ENCODE measurements at places on chromosomes 3 and 15.

DNA sequence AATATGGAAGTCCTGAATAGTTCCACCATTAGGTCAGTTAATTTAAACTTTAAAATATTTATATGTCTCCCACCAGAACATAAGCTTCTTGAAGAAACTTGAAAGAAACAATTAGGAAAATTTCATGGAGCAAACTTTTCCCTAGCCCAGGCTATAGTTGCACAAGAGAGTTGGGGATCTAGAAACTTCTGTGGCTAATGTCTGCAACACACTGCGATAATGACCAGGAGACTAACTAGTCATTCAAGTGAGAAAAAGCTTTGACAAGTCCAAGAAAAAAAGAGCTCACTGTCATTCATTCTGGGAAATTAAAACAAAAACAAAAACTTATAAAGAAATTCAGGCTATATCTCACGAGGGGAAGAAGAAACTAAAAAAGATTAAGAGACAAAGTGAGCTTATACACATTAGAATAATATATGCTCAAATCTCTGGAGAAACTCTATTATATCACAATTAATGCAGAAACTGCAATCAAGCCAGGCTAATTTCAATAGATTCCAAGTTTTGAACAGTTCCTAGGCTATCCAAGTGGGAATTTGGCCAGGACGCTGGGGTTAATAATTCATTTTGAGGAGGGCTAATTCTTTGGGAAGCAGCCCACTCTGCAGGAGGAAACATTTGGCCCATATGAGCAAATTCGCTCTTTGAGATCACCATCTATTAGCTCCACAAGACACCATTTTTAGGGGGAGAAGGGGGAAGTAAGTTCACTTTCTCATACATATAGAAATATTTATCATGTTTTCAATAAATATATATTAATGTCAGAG is 134.6 kb downstream of the MEIS2 start:
- DNase-seq: no peak

GRCh38 chr3:194274424-194275085 is 76.6 kb downstream of the CPN2 start:
- DNase-seq: no peak

DNA sequence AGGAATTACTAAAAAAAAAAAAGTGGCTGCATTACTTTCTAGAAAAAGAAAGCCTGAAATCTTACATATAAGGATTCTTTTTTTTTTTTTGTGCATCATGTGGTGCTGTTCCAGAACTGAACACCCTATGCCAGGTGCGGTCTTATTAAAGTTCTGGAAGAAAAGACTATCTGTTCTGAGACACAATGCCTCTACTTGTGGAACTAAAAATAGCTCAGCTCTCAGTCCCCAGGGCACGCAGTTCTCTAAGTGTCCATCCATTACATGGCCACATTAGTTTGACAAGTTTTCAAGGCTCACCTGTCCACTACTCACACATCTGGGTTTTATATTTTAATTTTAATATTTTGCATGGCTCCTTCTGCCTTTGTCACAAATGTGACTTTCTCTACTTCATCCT is 126.6 kb upstream of the ADAMTS9 start:
- no peak for DNase-seq

DNA sequence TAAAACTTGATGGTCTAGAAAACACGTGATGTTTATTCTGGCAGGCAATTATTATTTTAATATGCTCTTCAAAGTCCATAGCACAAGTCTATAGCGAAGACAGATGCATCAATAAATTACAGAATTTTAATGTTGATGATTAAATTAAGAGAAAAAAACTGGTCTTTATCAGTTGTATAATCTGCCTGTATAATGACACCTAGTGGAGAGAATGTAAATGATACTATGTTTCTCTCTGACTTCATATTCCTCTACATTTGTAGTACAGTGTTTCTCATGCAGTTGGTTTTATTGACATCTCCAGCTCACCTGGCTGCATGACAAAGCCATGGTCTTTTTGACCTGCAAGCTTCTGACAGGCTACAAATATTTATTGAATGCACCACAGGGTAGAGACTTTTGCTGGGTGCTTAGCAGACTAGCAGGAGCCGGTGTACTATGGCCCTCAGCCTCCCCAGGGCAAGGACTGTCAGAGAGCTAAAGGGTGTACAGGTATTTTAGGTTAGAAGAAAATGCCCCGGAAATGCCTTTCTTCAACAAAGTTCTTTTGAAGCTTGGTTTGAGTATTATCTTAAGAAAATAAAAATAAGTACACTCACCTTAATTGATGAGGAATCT is 289.9 kb downstream of the GAP43 start:
- DNase-seq: no peak

DNA sequence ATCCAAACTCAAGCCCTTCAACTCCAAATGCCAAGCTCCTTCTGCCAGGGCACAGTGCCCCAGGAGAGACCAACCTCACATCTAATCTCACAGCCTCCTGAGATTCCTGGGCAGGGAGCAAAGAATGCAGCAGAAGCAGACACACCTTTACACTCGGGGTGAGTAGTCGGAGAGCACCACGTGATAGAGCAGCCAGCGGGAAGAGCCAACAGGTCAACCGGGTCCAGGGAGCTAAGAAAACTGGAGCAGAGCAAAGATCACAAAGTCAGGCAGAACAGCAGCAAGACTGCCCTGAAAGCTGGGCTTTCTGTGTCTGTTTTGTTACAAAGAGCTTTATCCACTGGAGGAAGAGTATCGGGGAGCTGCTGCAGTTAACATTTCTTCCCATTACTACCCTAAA is 4.2 kb downstream of the B3GALNT1 start:
- no peak for DNase-seq

DNA sequence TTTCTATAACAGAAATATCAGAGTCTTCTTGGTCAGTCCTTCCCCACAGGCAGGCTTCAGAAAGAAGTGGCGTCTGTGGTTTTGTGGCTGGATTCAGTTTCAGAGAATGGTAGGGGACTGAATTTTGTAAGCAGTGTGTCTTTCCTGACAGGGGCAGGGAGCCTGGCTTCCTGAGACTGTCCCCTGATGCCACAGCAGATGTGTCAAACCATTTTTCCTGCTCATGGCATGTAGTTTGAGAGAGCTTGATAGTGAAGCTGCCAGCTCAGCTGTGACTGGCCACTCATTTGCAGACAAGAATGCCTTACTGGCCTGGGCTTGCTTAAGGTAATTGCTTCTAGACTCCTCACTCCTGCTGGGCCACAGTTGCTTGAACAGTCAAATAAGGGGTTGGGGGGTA is 26.4 kb downstream of the LARS2 start:
- DNase-seq: no peak

- DNase-seq: peak; percentile 2
These were observed 87.2 kb upstream of the XCR1 start for GRCh38 chr3:46114323-46114988.

DNA sequence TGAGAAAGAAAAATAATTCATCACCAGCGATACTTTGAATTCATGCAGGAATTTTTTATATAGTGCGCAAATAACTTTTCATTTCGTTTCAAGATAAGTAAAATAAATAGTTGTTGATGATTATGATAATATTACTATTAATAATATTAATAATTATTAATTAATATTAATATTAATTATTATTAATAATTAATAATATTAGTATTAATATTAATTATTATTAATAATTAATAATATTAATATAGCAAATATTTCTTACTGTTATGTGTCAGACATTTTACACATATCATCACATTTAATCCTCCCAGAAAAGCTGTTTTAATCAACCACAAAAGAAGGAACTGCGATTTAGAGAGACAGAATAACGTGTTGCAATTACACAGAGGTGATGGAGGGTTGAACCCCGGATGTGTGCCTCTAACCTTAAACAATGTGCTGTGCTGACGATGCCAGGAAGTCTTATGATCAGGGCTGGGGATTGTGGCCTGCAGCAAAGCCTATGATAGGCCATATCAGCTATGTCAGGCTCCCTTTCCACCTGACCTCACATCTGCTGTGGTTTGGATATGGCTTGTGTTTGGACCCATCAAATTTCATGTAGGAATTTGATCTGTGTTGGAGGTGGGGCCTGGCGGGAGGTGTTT is 263.5 kb upstream of the NR2F2 start:
- no peak for DNase-seq

- no peak for DNase-seq
These were observed 70.5 kb upstream of the EPHB3 start for GRCh38 chr3:184491011-184491576.

GRCh38 chr3:77799278-77799677 is 759.4 kb downstream of the ROBO2 start:
- no peak for DNase-seq

DNA sequence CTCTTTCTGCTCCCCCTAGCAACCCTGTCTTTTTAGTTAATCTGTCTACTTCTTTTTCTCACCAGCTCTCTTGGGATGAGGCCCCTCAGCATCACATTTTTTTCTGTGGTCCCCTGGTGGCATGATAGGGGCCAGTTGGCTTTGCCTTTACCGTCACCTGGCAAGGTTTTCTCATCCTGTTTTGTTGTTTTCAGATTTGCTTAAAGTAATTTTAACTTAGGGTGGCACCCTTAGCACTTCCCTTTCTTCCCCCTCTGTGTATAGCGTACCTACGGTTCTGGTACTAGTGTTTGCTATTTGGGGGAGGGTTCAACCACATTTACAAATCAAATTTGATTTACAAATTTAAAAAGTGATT is 35.6 kb downstream of the PDCD6IP start:
- DNase-seq: no peak

- no peak for DNase-seq
These were observed 52.8 kb downstream of the CORO2B start for GRCh38 chr15:68631601-68632051.

DNA sequence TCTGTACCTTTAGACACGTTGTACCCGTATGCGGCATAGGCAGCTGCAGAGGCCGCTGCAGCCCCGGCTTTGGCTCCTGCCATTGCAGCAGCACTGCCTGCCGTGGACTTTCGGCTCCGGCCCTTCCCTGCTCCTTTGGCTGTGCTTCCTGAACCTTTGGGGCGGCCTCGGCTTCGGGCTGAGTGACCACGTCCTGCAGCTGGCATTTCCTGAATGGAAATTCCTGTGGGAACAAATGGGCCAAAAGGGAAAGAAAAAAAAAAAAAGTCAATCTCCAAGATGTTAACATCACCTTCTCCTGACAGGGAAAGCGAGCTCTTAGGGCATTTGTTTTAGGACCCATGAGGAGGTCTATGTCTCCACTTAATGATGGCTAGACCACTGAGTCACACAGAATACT is 29.6 kb downstream of the CHAC1 start:
- DNase-seq: no peak
